ENCODE measurements at places on chromosomes 12 and 14.

- no peak for DNase-seq
Observed at GRCh38 chr14:54537651-54538050, 27.9 kb downstream of the CGRRF1 start.

- no peak for DNase-seq
Observed at GRCh38 chr12:53170215-53170614, 10.3 kb upstream of the ZNF740 start.

DNA sequence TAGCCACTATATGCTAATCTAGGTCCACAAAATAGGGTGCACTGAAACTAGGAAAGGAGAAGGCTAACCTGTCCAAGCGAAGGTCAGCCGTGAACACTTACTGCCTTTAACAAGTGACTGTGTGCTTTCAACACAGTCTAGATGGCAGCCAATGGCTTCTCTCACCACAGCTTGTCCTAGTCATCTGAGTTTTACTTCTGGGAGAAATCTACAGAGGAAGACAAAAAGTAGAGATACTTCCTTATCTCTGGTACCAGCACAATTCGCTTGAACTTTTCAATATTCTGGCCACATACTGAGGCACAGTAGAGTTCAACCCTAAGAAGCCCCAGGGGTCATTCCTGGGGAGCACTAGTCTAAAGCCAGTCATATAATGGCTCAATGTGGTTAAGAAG, 176.9 kb downstream of the BTG1 start:
- DNase-seq = no peak

GRCh38 chr14:33527023-33527634, 423.7 kb downstream of the EGLN3 start:
- no peak for DNase-seq

DNA sequence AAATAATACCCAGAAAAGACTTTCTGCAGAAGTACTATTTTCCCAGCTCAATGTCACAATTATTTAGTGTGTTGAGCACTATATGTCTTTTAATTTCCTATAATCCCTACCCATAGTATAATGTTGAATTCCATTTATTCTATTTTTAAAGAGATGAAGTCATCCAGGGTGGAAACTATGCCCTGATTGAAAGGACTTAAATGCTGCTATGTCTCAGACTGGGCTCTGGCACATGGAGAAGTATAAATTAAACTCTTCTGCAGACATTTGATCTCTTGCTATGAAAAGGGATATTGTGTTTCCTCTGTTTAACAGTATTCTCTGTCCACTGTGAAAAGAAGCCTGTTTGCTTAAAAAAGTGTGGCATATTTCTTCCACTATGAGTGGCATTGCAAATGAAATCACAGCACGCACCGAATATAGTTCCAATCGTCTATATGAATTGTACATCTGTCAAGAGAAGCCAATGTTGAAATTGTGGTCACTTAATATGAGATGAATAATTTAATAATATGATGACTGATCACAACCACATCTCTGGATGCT, 192.3 kb downstream of the BCAT1 start:
- DNase-seq = no peak

GRCh38 chr12:79689061-79689476, 1.7 kb downstream of the PAWR start:
- no peak for DNase-seq

GRCh38 chr14:68975667-68976066, 3.4 kb downstream of the ACTN1 start:
- no peak for DNase-seq

GRCh38 chr14:56280843-56281242, 162.6 kb downstream of the PELI2 start:
- DNase-seq = no peak

GRCh38 chr12:31967539-31967938, 8.3 kb downstream of the RESF1 start:
- no peak for DNase-seq

GRCh38 chr14:34098045-34098984, 147.4 kb upstream of the EGLN3 start:
- DNase-seq = no peak

GRCh38 chr12:122979908-122980182, 636 bp upstream of the ARL6IP4 start:
- no peak for DNase-seq

DNA sequence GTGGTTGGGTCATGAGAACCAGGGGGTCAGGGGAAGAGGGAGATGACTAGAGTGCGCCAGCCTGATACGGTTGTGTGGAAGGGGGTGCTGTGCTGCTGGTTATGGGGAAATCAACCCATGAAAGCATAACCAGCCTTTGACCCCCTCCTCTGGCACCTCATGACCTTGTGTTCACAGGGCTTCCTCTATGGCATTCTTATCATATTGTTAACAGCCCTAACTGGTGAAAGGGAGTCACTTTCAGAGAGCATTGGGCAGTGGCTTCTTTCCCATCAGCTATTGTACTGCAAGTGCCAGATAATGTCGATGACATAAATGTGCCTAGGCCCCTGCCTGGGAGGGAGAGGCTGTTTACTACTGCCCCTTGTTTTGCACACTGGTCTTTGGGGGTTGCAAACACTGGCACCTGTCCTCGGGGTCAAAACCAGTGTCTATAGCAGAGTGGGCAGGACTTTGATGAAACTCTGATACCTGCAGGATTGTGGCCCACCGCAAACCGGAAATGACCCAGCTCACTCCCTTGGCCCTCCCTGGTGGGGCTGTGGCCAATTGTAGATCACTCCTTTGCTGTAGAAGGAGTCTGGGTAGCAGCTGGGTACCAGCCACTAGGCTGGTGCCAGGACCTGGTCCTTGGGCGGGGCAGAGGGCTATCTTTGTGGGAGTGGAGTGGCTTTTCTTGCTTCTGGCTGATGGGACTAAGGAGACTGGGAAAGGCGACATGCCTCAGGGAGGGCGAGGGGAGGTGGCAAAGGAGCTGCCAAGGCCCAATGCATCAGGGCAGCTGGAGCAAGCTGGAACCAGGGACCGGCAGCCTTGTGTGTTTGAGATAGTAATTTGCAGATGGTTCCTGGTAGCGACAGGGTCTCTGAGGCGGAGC, 634 bp upstream of the TMEM63C start:
- DNase-seq = no peak

DNA sequence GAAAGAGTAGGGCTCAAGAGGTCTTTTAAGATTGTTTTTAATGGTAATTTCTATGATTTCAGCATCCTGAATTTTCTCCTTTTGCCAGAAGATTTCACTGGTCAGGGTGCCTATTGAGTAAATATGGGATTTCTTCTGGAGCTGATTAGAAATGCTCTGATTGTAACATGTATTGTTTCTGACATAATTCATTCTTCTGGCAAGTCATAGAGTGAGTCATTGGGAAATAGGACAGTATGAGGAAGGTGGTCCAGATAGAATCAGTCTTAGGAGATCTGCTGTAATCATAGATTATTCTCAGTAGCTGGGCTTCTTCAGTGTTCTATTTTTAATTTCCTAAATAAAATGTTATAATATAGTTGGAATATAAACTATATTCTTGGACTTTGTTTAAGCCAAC, 182.0 kb upstream of the NAV3 start:
- DNase-seq = no peak

- no peak for DNase-seq
Observed at GRCh38 chr12:52636592-52637258, 15.3 kb downstream of the KRT2 start.

DNA sequence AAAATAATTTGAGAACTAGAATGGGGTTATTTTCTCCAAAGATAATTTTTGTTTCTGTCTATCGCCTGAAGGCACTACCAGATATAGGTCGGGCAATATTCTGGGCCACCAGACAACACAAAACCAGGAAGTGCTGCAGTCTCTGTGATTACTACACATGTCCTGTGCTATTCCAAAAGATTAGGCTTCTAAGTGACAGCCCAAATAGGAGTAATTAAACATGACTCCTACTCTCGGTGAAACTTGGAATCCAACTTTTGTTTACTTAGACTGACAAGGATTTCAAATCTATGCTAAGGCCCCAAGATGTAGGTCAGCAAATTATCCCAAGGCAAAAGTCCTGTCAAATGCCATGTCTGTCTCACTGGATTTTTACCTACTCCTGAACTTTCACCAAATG, 157.6 kb upstream of the LRFN5 start:
- DNase-seq = no peak

DNA sequence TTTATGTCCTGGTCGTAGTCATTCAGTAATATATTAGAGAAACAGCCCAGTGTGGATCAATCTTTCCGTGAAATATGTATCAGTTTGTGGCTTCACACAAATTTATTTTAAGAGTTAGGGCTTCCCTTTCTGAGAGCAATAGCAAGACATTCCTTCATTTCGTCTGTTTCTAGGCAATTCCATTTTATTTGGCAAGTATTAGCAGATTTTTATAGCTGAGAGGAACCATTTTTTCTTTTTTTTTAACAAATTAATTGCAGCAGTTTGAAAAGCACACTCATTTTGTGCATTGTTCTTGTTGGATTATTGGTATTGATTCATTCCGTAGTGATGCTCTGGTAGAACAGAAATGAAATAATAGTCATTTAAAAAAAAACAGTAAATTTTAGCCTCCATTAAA, 132.9 kb downstream of the SRGAP1 start:
- no peak for DNase-seq

- DNase-seq = peak; percentile 79
Observed at GRCh38 chr12:108618079-108618952, 15.4 kb downstream of the SELPLG start.

GRCh38 chr14:67446371-67447032, 34.5 kb upstream of the PLEK2 start:
- DNase-seq = no peak

DNA sequence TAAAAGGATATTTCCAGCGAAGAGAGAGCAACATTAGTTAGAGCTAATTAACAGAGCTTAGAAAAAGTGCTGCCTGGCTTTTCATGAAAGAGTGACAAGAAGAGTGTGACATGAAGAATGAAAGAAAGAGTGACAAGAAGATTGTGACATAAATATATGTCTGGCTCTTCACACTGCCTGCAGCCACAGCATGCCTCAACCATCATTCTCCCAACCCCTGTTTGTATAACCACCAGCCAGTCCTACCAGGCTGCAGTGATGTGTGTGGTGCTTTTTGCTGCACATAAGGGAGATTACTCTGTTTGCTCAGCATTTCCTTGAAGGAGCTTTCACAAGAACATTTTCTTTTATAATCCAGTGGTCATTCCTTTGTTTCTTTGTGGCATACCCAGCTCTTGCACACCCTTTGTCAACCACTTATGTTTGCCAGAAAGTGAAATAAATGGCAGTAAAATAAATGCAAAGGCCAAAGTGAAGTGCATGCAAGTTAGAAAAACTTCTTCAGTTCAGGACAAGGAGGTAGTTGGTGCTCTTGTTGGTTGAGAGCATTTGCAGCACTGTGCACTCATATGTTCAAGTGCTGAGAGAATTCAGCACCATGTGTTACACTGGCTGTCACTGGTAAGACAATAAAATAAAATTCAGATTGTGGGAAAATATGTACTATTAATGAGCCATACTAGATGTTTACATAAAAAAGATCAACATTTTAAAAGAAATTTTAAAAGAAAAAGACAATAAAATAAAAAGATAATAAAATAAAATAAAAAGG, 50.6 kb downstream of the KIF21A start:
- DNase-seq = no peak

GRCh38 chr12:23618718-23619117, 330.8 kb downstream of the SOX5 start:
- DNase-seq = no peak

GRCh38 chr12:110126557-110126956, 2.4 kb downstream of the IFT81 start:
- DNase-seq = no peak

GRCh38 chr12:112577473-112578329, 159.0 kb downstream of the PTPN11 start:
- no peak for DNase-seq

- no peak for DNase-seq
Observed at GRCh38 chr12:115626210-115626609, 651.3 kb downstream of the MED13L start.

DNA sequence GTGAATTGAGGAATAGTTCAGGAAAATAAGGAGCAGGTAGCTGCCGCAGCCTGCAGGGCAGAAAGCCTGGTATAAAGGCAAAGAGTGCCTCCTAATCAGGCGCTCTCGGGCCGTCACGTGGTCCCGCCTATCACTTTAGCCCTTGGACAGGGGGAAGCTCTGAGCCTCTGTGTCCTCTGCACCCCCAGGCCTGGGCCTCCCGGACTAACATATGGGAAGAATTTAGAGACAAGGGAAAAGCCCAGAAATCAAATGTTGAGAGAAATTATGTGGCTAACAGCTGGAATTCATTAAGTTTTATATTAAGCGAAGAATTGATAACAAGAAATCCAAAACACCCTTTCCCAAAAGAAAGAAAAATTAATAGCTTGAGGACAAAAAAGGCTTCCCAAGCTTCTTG, 417.7 kb downstream of the ATP23 start:
- DNase-seq = no peak

DNA sequence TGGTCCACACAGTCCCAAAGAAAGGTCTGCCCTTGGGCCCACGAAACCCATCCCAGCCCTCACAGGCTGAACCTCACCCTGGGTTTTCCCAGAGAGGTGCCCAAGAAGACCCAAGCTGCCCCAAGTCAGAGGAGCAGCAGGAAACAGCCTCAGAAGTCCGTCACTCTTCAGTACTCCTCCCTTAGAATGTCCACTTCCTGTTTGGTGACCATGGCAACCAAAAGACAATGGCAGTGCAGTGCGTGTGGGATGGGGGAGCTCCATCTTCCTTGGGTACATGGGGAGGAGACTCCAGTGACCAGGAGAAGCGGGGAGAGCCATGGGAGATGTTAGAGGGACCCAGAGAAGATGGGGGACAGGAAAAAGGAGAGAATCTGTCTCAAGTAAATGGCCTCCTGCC, 11.3 kb downstream of the SELPLG start:
- DNase-seq = no peak

DNA sequence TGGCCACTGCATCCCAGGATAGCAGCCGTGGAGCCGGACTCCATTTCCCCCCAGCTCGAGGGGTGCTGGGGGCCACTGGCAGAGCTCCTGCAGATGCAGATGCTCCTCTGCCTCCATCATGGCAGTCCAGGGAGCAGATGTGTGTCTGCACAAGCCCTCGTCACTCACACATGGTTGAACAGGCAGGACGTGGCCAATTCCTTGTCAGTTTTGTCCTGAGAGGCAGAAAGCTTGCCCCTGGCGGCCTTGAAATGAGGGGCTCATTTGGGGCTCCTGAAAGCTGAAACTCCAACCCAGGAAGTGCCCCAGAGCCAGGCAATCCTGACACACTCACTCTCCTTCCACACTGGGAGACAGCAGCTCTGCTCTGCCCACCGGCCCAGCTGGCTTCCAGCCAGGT, 100.9 kb upstream of the C14orf180 start:
- DNase-seq = no peak

- DNase-seq = no peak
Observed at GRCh38 chr14:77910506-77910905, 110.6 kb downstream of the ADCK1 start.

GRCh38 chr12:96623656-96624217, 134.4 kb downstream of the CFAP54 start:
- no peak for DNase-seq

GRCh38 chr14:77161011-77161410, 19.4 kb upstream of the ZDHHC22 start:
- DNase-seq = no peak

GRCh38 chr12:74598819-74599218, 61.2 kb downstream of the ATXN7L3B start:
- DNase-seq = no peak

- DNase-seq = no peak
Observed at GRCh38 chr12:25784669-25785068, 173.8 kb upstream of the RASSF8 start.

- DNase-seq = no peak
Observed at GRCh38 chr14:23633160-23633701, 2.9 kb upstream of the DHRS2 start.

GRCh38 chr12:100574187-100575074, 947 bp downstream of the GAS2L3 start:
- no peak for DNase-seq

All from stimulated activated CD4-positive, alpha-beta T cell treated with anti-CD3 and anti-CD28 coated beads, Interleukin-4, amount 100 ng/mL, for 48 hours (primary cell).